ENCODE measurements at places on chromosomes 5 and 9.

DNA sequence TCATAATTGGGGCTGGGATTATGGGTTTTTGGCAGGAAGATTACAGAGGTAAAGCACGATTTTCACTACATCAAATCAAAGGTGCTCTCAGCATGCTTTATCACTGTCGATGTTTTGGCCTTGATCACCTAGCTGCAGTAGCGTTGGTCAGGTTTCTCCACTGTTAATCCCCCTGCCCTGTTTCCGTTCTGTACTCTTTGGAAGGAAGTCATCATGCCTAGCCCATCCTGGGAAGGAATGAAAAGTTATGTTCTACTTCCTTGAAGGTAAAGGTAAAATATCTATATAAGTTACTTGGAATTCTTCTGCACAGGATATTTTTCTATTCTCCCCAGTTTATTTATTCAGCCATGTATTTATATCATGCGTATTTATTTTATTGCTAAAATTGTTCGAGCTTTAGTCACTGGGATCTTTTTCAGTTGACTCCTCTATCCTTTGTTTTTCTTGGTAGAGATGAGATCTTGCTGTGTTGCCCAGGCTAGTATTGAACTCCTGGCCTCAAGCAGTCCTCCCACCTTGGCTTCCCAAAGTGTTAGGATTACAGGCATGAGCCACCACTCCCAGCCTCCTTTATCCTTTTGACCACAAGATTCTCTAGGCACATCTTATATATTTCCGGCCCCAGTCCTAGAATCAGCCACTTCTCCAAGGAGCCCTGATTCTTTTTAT is 25.3 kb downstream of the FAF2 start:
- no peak for DNase-seq

DNA sequence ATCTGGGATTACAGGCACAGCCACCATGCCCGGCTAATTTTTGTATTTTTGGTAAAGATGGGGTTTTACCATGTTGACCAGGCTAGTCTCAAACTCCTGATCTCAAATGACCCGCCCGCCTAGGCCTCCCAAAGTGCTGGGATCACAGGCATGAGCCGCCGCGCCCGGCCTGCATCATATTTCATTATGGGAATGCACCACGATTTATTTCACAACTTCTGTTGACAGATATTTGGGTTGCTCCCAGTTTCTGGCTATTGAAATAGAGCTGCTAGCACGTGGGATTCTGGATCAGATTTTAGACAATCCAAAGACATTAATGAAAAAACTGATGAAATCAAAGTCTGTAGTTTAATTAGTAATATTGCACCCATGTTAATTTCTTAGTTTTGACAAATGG is 48.4 kb upstream of the FUBP3 start:
- DNase-seq = no peak

- DNase-seq = no peak
These were observed 130.9 kb downstream of the HTR1A start for GRCh38 chr5:63831381-63831780.

DNA sequence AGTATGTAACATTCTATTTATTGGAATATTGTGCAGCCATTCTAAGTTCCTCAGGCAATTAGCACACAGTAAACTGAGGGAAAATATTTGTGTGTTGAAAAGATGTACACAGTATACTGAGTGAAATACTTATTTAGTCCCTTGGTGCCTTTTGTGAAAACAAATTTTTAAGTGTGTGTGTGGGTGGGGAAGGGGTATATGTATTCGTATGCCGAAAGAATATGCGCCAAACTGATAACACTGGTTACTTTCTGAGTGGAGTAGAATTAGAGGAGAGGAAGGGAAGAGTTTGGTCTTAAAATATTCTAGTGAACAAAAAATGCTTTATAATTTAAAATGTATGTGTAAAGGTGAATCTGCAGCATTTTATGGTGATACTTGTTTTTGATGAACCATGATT is 3.1 kb downstream of the DCP2 start:
- DNase-seq = no peak

- DNase-seq = no peak
These were observed 46.1 kb downstream of the DCP2 start for GRCh38 chr5:113022661-113023060.

- no peak for DNase-seq
These were observed 435.9 kb upstream of the MPDZ start for GRCh38 chr9:13715430-13715829.

- no peak for DNase-seq
These were observed 20.6 kb downstream of the OLFML2A start for GRCh38 chr9:124797343-124798103.

DNA sequence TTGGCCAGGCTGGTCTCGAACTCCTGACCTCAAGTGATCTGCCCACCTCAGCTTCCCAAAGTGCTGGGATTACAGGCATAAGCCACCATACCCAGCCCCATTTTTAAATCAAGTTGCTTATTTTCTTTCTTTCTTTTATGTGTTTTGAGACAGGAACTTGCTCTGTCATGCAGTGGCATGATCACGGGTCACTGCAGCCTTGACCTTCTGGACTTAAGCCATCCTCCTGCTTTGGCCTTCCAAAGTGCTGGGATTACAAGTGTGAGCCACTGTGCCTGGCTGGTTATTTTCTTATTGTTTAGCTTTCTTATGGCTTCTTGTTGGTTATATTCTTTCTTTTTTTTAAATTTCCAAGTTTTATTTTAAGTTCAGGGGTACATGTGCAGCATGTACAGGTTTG is 79.7 kb upstream of the C5orf63 start:
- no peak for DNase-seq
